ENCODE measurements at places on chromosomes 6 and 20.

DNA sequence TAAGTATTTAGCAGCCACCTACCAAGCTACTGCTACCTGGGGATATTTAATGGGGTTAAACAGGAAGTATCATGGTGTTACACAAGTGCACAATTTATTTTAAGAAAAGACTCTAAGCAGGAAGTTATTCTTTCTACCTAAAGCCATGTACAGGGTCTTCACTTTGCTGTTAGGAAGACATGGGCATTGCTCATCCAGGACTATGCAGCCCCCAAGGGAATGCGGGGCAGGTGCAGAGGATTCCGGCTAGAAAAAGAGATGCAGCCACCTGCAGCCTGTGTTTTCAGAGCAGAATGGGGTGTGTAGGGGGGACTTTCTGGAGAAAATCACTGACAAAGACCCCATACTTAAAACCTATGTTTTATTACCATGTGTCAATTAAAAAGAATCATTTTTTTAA lies 399.1 kb upstream of the NOX3 start:
- DNase-seq: no peak

GRCh38 chr20:15506311-15506710 lies 1066.9 kb downstream of the KIF16B start:
- DNase-seq: no peak

DNA sequence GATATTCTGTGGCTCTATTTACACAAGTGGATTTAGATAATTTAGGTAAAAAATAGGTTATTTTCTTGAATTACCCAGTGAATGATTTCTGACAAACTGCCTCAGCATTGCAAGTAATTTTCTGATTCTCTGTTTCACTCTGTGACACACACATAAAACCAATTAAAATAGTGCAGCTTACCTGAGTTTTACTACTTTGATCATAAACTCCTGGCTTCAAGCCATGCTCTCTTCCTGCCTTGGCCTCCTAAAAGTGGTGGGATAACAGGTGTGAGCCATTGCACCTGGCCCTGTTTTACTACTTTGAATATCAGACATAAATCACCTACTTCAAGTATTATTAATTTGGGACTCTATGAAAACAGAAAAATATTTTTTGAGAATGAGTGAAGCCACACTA lies 462.9 kb downstream of the ADGRB3 start:
- no peak for DNase-seq

DNA sequence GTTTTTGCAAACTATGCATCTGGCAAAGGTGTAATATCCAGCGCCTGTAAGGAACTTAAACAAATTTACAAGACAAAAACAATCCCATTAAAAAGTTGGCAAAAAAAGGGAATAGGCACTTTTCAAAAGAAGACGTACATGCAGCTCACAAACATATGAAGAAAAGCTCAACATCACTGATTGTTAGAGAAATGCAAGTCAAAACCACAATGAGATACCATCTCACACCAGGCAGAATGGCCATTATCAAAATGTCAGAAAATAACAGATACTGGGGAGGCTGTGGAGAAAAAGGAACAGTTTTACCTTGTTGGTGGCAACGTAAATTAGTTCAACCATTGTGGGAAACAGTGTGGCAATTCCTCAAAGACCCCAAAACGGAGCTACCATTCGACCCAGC lies 54.2 kb downstream of the TSBP1 start:
- DNase-seq: no peak

DNA sequence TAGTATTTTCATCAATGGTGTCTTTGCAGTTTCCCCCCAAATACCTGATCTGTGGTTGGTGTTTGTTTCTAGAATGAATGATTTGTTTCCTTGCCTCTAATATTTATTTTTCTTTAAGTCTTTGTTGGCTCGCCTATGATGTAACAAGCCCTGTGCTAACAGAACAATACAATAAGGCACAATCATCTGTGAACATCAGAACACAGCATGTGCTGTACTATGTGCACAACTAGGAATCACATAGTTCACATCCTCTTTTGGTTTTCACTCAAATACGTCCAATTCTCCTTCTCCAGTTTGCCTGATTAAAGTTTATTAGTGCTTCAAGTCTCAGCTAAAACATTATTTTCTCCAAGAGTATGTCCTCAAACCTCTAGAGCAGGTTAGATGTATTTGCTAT lies 613.1 kb downstream of the EPHA7 start:
- DNase-seq: no peak

DNA sequence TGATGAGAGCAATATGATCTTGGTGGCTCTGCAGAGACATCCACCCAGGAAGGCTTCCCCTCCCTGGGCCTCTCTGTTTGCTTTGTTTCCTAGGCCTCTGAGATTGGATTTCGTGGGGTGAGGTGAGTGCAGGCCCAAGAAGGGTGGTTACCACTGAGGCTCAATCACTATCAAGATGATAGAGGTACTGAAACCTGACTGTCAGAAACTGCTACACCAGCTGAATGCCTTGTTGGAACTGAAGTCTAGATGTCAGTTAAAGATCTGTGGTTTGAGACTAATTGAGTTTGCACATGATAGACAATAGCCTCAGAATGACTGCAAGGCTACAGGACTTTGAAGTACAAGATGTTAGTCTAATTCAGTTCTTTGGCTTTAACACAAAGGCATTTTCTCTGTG lies 15.2 kb downstream of the VNN1 start:
- no peak for DNase-seq

- DNase-seq: no peak
These were observed 174.9 kb downstream of the CD109 start for GRCh38 chr6:73870907-73871306.

DNA sequence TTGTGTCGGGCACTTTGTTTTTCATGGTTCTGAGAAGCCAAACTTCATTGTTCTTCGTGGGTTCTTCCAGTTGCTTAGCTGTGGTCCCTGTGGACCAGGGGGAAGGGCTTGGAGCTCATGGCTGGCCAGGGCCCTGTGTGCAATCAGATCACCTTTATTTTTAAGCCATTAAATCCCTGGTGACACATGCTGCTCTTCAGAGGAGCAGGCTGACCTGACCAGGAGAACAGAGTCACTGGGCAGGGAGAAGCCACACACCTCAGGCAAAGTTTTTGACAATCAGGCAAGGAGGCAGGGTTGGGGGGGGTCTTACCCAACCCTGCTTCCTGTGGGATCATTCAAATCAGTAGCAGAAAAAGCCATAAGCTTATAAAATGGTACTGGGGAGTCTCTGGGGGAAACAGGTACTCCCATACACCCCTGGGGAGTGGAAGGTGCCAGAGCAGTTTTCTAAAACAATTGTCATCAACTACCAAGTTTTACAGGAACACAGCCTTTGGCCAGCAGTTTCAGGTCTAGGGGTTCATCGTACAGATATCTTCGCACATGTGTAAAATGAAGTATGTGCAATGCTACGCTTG lies 37.0 kb upstream of the PREX1 start:
- no peak for DNase-seq

DNA sequence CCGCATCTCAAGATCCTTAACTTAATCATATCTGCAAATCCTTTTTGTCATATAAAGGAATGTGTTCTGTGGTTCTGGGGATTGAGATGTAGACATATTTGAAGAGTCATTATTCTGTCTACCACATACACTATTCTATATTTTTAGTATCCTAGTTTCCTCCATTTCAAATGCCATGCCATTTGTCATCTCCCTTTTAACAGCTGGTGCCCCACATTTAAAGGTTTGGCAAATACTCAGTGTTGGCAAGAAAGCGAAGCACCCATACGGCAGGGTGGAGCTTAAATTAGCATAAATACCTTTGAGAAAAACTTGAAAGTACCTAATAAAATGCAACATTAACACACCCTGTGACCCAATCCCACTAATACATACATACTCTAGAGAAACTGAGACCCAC lies 31.7 kb downstream of the PAK5 start:
- no peak for DNase-seq

DNA sequence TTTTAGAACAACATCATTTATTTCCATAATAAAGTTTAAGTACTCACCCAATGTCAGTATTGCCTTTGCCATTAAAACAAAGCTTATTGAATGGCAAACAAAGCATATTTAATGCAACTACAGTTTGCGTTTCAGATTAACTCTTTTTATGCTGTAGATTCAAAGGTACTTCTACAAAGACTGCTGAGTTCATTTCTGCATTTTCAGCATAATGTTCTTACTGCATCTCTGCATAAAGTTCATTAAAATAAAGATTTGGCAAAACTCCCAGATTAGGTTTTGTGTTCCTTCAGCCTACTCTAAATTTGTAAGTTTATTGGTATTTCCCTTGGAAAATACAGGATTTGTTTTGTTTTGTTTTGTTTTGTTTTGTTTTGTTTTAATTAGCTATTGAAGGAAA lies 359.4 kb downstream of the ADGRB3 start:
- DNase-seq: no peak

- DNase-seq: no peak
These were observed 581.2 kb upstream of the ADGRB3 start for GRCh38 chr6:68053805-68054373.

- DNase-seq: no peak
These were observed 24.8 kb downstream of the TRMT6 start for GRCh38 chr20:5925551-5925950.

DNA sequence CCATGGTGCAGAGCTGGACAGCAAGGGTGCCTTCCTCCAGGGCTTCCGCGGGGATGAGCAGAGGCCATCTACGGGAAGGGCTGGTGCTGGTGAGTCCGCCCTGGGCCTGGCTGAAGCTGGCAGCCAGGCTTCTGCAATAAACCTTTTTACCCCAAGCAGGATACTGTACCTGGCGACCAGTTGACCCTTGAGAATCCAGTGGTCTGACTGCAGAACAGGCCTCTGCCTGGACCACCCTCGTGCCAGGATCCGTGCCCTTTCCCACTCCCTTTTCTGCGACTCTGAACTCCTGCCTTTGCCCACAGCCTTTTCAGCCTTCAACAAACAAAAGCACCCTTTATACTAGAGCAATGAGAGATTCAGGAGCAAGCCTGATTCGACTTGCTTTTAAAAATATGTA lies 18.9 kb downstream of the CDH26 start:
- no peak for DNase-seq

- DNase-seq: peak; percentile 78
These were observed 719 bp upstream of the EDN1 start for GRCh38 chr6:12289365-12289919.

- no peak for DNase-seq
These were observed 105.4 kb upstream of the LY86 start for GRCh38 chr6:6483168-6483567.

DNA sequence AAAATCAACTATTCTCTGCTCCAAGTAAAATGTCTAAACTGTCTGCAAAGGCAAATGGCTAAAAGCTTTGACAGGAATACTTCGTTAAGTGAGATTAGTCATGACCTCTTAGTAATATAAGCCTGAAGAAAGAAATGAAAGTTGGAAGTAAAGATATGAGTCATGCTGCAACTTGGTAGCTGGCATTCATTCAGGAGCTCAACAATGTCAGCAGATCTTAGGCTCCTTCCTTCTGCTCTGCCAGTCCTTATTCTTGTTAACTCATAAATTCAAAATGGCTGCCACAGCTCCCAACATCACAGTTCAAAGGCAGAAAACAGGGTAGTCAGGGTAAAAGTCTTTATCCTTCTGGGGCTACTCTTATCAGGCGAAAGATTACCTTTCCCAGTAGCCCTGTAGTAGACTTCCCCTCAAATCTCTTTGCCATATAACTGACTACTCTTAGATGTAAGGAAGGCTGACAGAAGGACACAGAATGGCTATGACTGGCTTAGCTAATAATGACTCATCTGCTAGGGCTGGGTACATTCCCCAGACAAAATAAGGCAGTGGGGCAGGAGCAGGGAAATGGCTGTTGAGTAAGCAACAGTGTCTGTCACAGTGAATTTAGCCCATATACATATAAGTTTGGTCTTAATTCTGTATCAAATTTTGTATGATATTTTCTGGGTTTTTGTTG lies 24.4 kb upstream of the C6orf62 start:
- DNase-seq: peak; percentile 77

GRCh38 chr20:10800288-10800687 lies 126.5 kb upstream of the JAG1 start:
- no peak for DNase-seq
